ENCODE measurements at places on chromosomes 7 and 10.

- no peak for DNase-seq
These were observed 19.9 kb downstream of the TMEM270 start for GRCh38 chr7:73880755-73881328.

DNA sequence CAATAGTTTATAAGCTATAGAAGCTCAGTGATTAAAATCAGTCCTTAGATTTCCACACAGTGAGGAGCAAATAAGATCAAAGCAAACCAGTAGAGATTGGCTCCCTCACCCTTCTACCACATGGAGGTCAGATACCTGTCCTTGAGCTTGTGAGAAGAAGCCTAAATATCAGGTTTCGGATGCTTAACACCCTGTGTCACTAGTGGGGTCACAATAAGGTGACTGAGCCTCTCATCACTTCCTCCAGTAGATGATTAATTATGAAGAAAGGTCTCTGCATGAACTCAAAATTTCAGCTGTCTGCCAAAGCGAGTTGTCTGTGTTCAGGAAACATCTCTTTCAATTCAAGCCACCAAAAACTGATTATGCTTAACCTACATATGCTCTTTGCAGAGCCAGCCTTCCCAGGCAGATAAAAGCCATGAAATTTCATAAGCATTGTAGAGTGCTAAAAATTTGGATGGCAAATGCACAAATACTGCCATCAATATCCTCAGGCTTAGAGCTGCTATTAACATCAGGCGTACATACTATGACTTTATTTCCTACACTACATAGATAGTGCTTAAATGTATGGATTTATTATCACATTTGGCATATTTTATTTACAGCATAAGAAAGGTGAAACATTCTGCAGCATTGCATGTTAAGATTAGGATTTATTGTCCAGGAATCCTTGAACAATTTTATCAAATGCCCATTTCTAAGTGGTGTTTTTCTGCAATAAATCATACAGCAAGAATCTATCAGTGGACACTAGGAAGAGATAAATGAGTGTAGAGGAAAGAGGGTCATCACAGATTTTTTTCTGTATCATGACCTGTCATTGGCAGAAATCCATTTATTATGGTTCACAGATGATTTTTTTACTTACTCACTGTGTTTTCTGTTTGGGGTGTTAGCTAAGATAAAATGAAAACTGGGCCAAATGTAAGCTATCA lies 285.1 kb upstream of the SP8 start:
- no peak for DNase-seq

DNA sequence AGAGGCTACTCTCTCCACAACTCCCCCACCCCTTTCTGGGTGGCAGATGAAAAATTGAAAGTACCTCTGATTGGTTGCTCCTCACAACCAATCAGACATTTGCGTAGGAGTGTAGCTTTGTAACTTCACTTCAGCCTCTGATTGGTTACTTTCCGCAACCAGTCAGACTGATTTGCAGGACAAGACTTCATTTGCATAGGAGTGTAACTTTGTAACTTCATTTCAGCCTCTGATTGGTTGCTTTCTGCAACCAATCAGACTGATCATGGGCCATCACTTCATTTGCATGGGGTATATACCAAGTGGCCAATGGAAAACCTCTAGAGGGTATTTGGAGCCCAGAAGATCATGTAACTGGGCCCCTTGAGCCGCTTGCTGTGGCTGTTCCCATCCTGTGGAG lies 25.6 kb downstream of the CDNF start:
- no peak for DNase-seq

DNA sequence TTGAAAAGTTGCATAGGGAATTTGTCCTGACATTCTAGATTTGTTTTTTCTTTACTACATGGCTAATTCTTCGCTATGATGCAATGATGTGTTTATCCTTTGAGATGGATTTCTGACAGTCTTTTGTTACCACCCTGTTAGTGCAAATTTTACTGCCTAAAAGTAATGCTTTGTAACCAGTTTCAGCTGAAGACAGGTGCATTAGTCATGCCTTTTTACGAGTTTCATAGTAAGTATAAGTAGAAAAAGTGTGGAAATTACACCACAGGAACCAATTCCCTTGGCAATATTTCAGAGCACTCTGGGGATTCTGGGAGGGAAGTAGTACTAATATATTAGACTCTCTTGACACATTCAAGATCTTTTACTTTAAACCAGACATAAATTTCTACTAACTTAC lies 257.8 kb upstream of the DKK1 start:
- DNase-seq = no peak
